ENCODE measurements at places on chromosomes 16 and 17.
A peak's percentile ranks its signal among the peaks of the same experiment; 100 is the strongest.

DNA sequence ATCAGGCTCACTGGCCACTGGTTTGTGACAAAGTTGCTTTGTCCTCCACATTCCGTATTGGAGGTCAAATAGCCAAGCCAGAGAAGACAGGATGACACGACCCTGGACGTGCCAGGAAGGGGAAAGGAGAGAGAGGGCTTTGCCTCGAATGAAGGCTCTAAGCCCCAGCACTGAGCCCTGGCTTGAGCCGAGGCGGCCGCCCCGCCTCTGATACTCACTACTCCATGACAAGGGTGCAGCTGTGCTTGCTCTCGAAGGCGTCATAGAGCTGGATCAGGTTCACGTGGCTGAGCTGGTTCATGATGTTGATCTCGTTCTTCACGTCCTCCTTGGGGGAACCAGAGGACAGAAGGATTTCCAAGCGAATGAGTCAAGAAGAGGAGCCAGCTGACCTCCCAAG lies 19.3 kb downstream of the MYLK3 start:
- no peak for DNase-seq

DNA sequence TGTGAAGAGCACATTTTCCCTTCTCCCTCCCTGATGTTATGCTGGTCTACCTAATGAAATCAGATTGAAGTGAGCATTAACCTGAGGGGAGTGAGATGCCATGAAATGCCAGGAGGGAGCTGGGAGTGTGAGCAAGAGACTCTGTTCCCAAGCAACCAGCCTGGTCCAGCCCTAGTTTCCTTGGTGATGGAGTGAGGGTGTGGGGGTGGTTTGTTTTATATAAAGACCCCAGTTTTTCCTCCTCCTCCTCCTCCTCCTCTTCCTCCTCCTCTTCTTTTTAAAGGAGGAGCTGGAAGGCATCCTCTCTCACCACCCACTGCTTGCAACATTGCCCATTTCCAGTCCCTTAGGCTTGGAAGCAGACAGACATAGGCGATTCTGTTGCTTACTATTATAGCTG lies 97.1 kb downstream of the DNAH3 start:
- DNase-seq = no peak

DNA sequence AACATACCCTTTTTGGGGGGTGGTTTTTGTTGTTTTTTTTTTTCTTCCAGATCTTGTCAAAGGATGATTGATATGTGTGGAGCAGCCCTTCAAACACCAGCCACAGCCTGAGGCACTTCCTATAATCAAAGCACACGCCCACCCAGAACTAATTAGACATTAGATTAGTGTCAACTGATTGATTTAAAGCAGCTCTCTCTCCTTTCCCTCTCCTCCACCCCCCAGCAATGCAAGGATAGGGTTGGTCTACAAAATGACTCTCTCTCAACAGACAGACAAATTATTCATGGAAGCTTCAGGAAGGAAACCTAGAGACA lies 250.3 kb upstream of the SOX9 start:
- DNase-seq = no peak

- DNase-seq = no peak
Measured at GRCh38 chr16:84874553-84874952, 54.8 kb downstream of the CRISPLD2 start.

- no peak for DNase-seq
Measured at GRCh38 chr16:88761830-88762229, 23.2 kb downstream of the PIEZO1 start.

DNA sequence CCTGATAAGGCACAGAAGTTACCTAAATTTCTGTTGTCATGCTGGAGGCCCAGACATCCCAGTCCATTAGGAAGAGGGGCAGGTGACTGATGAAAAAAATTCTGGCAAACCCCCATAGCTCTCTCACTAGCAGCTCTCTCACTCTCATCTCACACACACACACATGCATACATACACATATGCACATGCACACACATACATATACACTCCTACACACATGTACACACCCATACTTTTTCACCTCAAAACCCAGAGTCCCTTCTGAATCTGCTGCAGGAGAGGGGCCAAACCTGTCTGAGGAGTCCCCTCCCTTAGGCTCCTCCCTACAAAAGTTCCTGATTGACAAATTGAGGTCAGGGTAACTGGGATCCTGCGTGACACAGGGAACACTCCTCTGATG lies 22.6 kb upstream of the SDR42E2 start:
- no peak for DNase-seq

GRCh38 chr17:40230670-40231069 lies 11.6 kb downstream of the WIPF2 start:
- no peak for DNase-seq

DNA sequence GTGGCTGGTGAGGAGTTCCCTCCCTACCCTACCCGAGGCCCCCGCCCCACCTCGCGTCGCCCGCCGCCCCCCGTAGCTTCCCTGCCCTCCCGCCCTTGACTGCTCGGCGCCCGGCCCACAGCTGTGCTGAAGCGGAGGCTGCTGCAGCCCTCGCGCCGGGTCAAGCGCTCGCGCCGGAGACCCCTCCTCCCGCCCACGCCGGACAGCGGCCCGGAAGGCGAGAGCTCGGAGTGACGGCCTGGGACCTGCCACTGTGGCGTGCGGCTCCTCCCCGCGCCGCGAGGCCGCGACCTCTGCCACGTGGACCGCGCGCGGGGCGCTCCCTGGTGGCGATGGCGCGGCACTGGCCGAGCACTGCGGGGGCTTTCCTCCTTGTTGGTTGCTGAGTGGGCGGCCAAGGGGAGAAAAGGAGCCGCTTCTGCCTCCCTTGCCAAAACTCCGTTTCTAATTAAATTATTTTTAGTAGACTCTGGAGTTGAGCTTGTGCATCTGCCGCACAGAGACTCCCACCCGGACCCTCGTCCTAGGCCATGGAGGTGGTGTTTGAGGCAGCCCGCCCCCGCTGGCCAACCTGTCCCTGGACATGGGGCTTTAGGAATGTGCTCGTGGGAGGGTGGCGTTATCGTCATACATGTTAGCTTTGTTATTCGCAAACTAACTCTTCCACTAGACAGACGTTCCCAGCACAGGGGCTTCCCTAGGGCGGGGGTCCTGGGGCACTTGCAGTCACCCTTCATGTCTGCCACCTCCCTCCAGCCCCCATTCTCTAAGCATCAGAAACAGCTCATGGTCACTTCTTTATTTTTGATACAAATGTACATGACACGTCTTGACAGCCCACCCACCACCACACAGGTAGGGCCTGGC lies 4.4 kb downstream of the TP53I13 start:
- DNase-seq = no peak

- no peak for DNase-seq
Measured at GRCh38 chr17:32835291-32835761, 41.6 kb downstream of the MYO1D start.

DNA sequence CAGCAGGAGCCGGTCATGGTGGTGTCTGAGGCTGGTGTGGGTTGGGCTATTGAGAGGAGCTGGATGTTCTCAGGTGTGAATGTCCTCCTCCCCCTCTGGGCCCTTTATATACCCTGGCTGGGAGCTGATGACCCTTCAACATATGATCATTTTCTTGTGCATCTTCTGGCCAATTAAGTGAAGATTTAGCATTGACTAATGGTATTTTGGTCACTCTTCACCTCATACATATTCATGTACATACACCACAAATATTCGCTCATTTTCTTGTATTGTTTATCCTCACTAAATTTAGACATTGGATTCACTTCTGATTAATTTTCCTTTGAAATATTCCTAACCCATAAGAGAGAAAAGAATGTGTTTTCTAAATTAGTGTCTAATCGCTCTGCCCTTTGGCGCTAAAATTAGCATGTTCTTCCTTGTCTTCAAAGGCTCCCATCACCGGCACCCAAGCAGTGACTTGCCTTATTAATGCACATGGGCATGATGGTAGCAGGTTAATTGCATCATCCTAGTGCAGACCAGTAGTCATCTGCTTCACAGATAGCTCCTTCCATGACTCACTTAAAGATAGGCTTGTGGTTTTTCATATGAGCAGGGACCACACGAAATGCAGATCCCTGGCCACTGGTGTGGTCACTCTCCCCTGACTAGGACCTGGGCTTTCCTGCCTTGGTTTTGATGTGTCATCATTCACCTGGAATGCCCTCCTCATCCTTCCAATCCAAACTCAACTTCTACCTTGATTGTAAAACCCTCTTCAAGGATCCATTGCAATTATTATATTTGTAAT lies at the start of gene KRTAP2-4:
KRTAP2-4 (minus strand) TSS at position 51 of the 796 bp plus-strand sequence; CDS start at position 17, 34 bp downstream.
- peak; percentile 96 for DNase-seq

DNA sequence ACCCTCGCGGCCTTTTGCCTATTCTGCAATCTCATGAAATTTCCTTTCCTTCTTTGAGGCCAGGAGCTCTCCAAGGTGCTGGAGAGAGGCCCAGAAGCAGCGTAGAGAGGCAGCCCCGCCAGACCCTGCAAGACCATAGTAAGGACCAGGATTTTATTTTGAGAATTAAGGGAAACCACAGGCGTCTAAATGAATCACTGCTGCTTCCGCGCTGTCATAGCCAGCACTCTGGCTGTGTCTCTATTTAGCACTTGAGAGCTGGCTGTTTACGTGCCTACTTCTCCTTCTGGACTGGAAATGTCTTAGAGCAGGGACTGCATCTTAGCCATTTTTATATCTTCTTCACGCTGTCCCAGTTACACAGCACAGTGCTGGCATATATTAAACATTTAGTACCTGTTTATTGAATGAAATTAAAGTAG lies 37.6 kb upstream of the PIRT start:
- DNase-seq = no peak

DNA sequence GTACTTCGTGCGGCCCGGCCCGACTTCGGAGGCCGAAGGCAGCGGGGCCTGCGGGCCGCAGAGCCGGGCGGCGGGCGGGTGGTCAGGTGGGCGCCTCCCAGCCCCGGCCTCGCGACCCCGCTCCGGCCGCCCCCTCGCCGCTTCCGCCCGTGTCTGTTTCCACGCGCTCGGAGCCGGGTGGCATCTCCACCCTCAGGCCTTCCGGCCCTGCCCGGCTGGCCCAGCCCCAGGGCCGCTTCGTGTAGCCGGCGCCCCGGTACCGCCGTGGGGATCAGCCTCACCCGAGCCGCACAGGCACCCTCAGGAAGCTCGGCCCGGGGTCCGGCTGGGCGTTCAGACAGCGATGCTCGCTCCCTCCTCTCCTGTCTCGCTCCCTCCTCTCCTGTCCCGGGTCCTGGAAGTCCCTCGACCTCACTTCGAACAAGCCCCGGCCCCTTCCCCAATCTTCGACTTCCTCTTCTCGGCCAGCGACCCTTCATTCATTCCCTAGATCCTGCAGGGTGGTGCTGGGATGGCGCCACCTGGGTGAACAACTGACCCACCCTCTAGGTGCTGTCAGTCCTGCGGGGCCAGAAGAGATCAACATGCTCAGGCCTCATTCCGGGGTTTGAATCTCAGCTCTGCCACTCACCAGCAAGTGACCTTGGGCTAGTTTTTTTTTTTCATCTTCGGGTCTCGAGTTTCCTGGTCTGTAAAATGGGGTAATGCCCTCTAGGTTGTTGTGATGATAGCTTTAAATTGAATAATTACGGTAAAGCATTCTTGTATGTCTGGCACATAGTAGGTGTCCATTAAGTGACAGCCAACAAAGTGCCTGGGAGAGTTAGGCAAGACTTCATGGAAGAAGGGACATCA lies 610 bp downstream of the VPS4A start:
- peak; percentile 45 for DNase-seq

DNA sequence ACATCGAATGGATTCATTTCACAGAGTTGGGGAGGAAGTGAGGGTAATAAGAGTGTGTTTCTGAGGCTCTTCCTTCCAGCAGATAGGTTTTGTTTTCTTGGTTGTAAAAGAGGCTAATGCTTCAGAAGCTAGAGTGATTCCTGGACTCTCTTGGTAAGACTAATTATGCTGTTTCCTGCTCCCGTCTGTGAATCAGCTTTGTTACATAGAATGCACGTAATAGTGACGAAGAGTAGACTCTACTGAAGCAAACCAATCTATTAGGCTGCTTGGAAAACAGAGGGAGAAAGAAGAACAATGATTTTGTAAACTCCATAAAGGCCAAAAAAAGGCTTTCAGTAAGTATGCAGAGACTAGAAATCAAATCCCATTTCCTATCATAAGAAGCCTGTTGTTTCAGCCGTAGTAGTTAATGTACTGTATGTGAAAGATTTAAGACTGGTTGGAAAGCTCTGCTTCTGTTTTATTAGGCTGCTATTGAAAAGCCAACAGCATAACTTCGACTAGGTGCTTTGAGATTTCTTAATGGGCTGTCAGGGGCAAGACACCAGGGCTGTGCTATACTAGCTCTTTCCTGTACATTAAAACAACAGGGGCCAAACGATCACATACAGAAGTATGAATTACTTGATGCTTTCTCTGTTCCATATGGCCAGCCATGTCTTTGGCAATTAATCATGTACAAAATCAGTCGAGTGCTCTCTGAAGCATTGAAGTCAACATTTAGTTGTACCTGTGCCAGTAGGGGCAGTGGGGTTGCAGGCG lies 219.0 kb downstream of the FTO start:
- no peak for DNase-seq

DNA sequence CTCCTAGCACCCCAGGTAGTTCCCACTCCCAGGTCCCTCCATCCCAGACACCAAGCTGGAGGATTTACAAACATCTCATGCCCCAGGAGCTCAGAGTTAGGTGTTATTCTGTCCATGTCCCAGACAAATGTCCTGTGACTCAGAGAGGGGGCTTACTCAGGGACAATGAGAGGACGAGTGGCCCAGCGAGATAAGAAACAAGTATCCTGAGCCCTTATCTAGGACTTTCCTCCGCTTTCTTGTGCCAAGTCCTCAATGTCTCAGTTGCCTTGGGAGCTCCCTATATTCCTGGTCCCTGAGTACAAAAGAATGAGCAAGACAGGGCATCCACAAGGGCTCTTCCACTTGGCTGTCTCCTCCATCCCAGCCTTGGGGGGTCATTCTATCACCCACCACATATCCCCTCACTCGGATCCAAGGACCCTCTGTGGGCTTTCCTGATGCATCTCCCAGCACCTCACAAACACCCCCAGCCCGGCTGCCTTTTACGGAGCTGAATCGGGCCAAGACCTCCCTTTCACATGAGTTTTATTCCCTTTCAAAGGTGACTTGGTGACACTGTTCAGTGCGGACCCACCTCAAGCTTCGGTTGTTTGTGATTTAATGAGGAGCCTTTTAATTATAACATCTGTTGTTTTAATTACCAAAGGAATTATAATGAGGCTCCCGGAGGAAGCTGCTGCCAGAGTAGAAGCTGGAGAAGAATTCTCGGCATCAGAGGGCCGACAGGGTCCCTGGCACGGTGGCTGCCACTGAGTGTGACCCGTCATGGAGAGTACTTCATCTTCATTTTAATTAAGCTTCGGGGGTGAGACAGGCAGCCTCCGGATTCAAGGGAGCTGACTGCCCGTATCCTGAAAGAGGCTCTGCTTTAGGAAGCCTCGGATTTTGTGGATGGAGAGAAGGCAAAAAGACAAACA lies 121.5 kb downstream of the WSCD1 start:
- DNase-seq = no peak

- peak; percentile 82 for DNase-seq
Measured at GRCh38 chr17:31413874-31414549, 22.5 kb downstream of the RAB11FIP4 start.

- no peak for DNase-seq
Measured at GRCh38 chr17:52048137-52048898, 110.2 kb downstream of the CA10 start.

- peak; percentile 76 for DNase-seq
Measured at GRCh38 chr17:6712058-6712853, 913 bp downstream of the SLC13A5 start.

Data from mammary epithelial cell (primary cell).